ENCODE measurements at places on chromosomes 4 and X.

- H3K27ac ChIP-seq = no peak overlapping the region
- H3K36me3 ChIP-seq = no peaks in the 10 kb centered on the region
- no peak overlapping the region for H3K4me3 ChIP-seq
- H3K27me3 ChIP-seq = no peaks in the 10 kb centered on the region
- DNase-seq = no peak
Measured at GRCh38 chr4:98485816-98486345, 172.5 kb downstream of the TSPAN5 start.

GRCh38 chr4:176875446-176875930 lies 82.8 kb upstream of the VEGFC start:
- H3K4me1 ChIP-seq = no peaks in the 10 kb centered on the region
- no peak overlapping the region for H3K4me3 ChIP-seq
- H3K27me3 ChIP-seq = no peaks in the 10 kb centered on the region
- DNase-seq = no peak

DNA sequence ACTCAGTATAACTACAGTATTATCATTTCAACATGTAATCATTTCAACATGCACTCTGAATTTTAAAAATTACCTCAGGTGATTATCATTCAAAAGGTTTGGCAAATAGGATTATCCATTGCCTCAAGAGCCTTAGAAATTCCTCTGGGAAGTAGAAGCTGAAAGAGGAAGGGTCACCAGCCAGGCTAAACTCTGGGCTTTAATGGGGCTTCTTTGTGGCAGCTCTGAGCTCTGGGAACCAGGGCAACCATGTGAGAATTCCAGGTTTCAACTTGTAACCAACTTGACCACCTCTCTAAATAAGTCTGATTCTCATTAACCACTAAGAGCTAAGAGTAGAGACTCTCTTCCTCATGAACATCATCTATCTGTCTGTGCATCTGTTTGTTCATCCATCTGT lies 117.2 kb upstream of the MED14 start:
- no peak overlapping the region for H3K4me3 ChIP-seq
- no peaks in the 10 kb centered on the region for H3K36me3 ChIP-seq
- H3K4me1 ChIP-seq = peaks cover 5% of the 10 kb centered on the region

DNA sequence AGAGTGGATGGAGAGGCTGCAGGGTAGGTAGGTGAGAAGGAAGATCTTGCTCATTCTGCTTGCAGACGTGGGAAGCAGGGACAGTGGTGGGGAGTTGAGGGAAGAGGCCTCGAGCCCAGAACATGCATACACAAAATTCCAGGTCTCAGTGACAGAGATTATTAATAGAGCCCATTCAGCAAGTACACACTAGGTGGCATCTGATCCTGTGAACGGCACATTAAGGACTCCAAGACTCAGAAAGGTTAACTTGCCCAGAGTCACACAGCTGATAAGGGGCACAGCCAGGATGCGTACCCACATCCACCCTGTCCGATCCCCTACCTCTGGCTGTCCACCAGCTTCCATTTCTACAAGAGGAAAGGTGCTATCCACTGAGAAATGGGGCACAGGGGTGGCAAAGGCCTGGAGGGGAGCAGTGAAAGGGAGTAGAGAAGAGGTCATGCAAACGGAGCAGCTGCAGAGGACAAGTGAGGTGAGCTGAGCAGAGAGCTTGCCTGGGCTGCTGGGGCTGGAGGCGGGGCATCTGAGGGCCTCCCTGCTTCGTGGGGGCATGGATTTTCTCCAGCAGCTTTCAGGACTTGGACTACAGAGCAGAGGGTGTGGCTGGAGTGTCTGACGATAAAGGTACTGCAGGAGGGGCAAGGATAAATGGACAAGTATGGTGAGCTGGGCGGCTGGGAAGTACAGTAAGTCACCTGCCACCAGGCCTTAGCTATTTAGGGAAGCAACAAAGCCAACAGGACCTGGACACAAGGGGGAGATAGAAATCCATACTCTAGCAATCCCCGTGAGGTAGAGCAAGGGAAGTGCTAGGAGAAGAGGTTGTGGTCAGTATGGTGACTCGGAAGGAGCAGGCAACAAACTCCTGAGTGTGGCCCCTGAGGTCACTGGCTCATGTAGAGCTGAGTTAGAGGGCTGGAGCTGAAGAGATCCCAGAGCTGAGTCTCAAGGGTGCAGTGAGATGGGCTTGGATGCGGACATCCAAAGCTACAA lies 11.2 kb downstream of the IDS start:
- H3K27ac ChIP-seq = peak overlapping the region; percentile 20
- no peak overlapping the region for H3K4me3 ChIP-seq
- H3K36me3 ChIP-seq = no peaks in the 10 kb centered on the region
- no peak for DNase-seq
